Stimulated activated CD8-positive, alpha-beta memory T cell treated with anti-CD3 and anti-CD28 coated beads, Interleukin-4, amount 100 ng/mL, for 1 hour (primary cell): ENCODE measurements at places on chromosomes 2 and 18.
A peak's percentile ranks its signal among the peaks of the same experiment; 100 is the strongest.

GRCh38 chr2:239275044-239275685 is 125.7 kb downstream of the HDAC4 start:
- no peak for DNase-seq

- DNase-seq: no peak
Observed at GRCh38 chr18:59360381-59360780, 1.3 kb upstream of the LMAN1 start.

DNA sequence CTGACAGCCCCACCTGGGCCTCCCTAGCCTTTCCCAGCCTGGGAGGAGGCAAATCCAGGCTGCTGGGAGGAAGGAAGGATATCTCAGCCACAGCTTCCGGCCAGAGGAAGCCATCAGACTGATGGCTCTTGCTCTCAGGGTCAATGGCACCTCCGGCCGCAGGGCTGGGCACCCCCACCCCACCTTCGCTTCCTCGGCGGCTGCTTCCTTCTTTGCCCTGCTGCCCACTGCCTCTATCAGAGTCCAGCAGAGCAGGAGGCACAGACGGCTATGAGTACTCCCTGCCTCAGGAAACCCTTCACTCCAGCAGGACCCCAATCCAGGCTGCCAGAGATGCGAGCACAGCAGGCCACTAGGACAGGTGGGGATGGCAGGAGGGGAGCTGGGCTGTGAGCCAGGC is 3.3 kb downstream of the SEMA4C start:
- no peak for DNase-seq

DNA sequence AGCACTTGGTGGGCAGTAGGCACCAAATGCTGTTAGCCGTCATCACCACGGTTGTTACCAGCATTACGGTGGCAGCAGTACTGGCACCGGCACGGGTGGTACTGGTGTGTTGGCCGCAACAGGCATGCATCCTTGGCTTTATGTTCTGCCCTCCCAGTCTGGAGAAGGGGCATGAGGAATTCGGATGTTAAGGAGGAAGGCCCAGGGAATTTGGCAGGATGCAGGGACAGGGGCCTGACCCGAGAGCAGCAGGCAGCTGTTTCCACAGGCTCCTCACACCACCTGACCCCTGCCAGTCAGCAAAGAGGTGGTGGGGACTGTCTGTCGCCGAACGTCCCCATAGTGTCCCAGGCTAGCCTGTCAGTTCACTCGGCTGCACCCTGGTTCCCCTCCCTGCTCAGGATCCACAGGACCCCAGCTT is 79.0 kb downstream of the EDAR start:
- DNase-seq: no peak

- DNase-seq: no peak
Observed at GRCh38 chr2:238238766-238239542, 884 bp downstream of the HES6 start.

- DNase-seq: no peak
Observed at GRCh38 chr18:31497836-31498573, at the start of gene DSG2. TSS of gene DSG2 (plus strand) at chr18:31498177. CDS start at chr18:31498252, 75 bp downstream.

DNA sequence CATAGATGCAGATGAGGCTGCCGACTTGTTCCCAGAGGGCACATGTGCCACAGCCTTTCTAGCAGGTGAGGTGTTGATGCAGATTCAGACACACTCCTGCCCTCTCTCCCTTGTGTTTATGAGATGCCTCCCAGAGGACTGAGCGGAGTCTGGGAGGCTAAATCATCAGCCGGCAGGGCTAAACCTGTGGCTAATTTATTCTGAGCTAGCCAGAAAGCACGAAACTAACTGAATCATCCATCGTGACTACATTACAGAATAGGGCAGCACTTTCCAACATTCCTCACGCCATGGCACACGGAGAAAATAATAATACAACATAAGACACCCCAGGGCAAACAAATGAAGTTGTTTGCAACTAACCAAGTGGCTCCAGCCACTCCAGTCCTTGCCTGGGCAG is 101.7 kb upstream of the FZD7 start:
- DNase-seq: no peak

- no peak for DNase-seq
Observed at GRCh38 chr18:43013486-43013885, 102.0 kb downstream of the RIT2 start.

- DNase-seq: no peak
Observed at GRCh38 chr2:19844750-19845149, 57.0 kb downstream of the TTC32 start.

GRCh38 chr2:150876251-150876950 is 385.3 kb downstream of the RBM43 start:
- no peak for DNase-seq

DNA sequence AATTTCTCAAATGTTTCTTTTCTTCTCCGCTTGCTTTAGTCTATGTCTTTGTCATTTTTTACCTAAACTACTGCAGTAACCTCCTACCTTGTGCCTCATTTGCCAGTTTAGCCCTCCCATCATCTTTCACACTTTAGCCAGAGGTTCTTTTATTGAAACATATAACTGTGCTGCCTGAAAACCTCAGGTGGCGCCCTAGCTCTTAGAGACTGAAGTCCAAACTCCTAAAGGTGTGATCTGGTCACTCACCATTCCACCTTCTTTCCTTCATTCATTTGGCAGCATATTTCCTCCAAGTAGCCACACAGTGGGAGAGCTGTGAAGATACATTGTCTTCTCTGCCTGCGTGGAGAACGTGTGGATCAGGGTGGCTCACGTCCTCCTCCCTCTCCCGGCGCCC is 98.2 kb upstream of the MAPRE2 start:
- DNase-seq: no peak

GRCh38 chr18:76620321-76621170 is 125.5 kb upstream of the ZNF516 start:
- no peak for DNase-seq

DNA sequence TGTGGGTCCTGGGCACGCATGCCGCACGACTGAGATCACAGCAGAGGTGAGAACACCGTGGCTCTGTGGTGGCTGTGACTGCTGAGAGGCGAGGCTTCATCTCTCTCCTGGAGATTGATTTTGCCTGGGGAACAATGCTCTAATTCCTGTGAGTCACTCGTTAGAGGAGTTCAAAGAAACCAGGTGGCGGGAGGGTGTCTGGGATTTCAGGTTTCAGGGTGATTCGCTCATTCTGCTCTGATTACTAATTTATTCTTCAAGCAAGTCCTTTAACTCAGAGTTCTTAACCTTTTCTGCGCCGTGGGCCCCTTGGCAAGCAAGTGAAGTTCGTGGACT is 56.3 kb downstream of the GLI2 start:
- no peak for DNase-seq

- no peak for DNase-seq
Observed at GRCh38 chr2:152319822-152320570, 15.0 kb upstream of the FMNL2 start.

GRCh38 chr18:47756364-47757016 is 174.0 kb downstream of the SMAD2 start:
- DNase-seq: peak; percentile 22

GRCh38 chr18:72566290-72566689 is 22.1 kb upstream of the CBLN2 start:
- no peak for DNase-seq

- no peak for DNase-seq
Observed at GRCh38 chr2:9401646-9402371, 21.5 kb downstream of the ITGB1BP1 start.
